Melanocyte of skin (primary cell): ENCODE measurements at places on chromosomes 7 and 10. TPM values are rescaled to one million over a fixed set of nuclear protein-coding genes. Genes with fewer than 3 reads are reported as not detected.

Gene PHKG1
- 0.15 and 0.33 TPM in 2 replicates for total RNA-seq

Gene PTF1A
- not detected in 2 replicates for total RNA-seq

Gene PAX4
- total RNA-seq = not detected in 2 replicates

Gene CAV1
- total RNA-seq = 43.4 and 122 TPM in 2 replicates

Gene UBE2D1
- 9.6 and 15.3 TPM in 2 replicates for total RNA-seq

Gene CALN1
- total RNA-seq = under 0.01 TPM in 1 of 2 replicates, not detected in the other

Gene CFAP58
- total RNA-seq = under 0.01 and 0.36 TPM in 2 replicates

Gene GIMAP1
- not detected in 2 replicates for total RNA-seq

Gene ATG9B
- total RNA-seq = under 0.01 TPM in 1 of 2 replicates, not detected in the other

Gene CYP3A5
- total RNA-seq = not detected in 2 replicates

Gene CDHR3
- total RNA-seq = 4.8 and 12.0 TPM in 2 replicates

Gene HTRA1
- 23.8 and 24.3 TPM in 2 replicates for total RNA-seq

Gene ITPRID1
- total RNA-seq = not detected in 2 replicates

Gene SSC4D
- 0.33 and 0.93 TPM in 2 replicates for total RNA-seq

Gene DLX5
- not detected in 2 replicates for total RNA-seq

Gene RALA
- total RNA-seq = 11.4 and 12.0 TPM in 2 replicates

Gene AGR2
- not detected in 2 replicates for total RNA-seq

Gene GPR15LG
- total RNA-seq = not detected in 2 replicates

Gene LRRD1
- total RNA-seq = under 0.01 and 0.31 TPM in 2 replicates

Gene SLC26A4
- total RNA-seq = 0.36 and 1.7 TPM in 2 replicates

Gene WNT8B
- total RNA-seq = not detected in 2 replicates

Gene FAM131B
- not detected in 2 replicates for total RNA-seq

Gene CDH23
- total RNA-seq = under 0.01 TPM in 2 replicates

Gene GNGT1
- not detected in 2 replicates for total RNA-seq

Gene ENTPD1
- total RNA-seq = 0.67 and 1.7 TPM in 2 replicates

Gene VSTM2A
- not detected in 2 replicates for total RNA-seq

Gene ABCB4
- 4.7 and 13.9 TPM in 2 replicates for total RNA-seq

Gene FAM237B
- total RNA-seq = not detected in 2 replicates

Gene GIMAP7
- not detected in 2 replicates for total RNA-seq

Gene C7orf33
- total RNA-seq = not detected in 2 replicates

Gene RARRES2
- total RNA-seq = 1.00 and 2.2 TPM in 2 replicates

Gene TEX47
- total RNA-seq = not detected in 2 replicates

Gene GPR141
- total RNA-seq = not detected in 2 replicates

Gene KEL
- not detected in 2 replicates for total RNA-seq

Gene FXYD4
- not detected in 2 replicates for total RNA-seq

Gene C10orf105
- not detected in 2 replicates for total RNA-seq

Gene SFRP5
- total RNA-seq = under 0.01 TPM in 1 of 2 replicates, not detected in the other

Gene PIP
- not detected in 2 replicates for total RNA-seq

Gene OPALIN
- total RNA-seq = not detected in 2 replicates

Gene SPDYE9
- total RNA-seq = not detected in 2 replicates

Gene SP8
- total RNA-seq = not detected in 2 replicates

Gene MXI1
- total RNA-seq = 53.7 and 71.6 TPM in 2 replicates
